HS-5 (cell line): ENCODE measurements at places on chromosomes 16 and 17.
A peak's percentile ranks its signal among the peaks of the same experiment; 100 is the strongest.

DNA sequence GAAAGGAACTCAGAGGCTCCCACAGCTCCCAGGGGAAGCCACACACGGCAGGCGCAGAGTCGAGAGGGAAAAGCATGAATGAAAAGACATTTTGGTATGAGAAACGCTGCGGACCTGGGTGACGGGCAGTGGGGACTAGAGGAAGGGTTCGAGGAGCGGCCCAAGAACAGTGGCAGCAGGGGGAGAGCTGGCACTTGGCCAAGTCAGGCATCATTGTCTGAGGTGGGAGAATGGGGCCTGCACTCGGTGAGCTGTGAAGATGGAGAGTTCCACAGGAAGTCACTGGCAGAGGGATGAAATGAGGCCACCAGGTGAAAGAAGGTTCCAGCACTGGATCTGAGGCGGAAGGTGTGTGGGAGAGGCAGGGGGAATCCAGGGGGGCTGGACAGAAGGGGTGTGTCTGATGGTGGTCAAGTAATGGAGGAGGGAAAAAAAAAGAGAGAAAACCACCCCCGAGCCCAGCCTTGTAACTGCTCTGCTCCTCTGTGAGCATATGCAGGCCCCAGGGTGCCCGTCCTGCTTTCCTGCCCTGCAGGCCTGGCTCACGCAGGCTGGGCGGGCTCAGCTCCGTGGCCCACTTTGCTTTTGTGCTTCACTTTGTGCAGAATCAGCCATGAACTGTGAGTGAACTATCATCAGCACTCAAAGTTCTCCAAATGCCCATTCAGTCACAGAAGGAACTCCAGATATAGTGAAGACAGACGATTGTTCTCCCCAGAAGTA is 31.8 kb downstream of the TMEM204 start:
- DNase-seq, result no peak

DNA sequence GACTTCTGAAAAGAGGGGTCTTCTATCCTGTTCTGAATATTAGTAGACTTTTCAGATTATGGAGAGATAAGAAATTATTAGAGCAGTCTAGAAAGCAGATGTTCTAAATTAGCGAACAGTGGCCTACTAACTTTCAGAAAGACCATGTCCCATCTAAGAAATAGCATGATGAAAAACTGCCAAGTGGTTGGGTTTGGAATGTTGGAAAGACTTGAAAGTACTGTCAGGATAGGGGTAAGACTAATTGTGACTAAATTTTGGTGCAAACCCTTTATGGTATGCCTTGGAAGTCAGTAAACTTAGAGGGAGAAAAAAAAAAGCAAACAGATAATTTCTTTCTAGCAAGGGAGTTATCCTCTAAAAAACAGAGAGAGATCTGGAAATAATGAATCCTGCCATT is 41.1 kb downstream of the TANGO6 start:
- DNase-seq, result no peak

GRCh38 chr16:22926105-22926751 is 112.3 kb downstream of the HS3ST2 start:
- DNase-seq, result no peak

- DNase-seq, result no peak
These were observed 43.1 kb downstream of the ANKFY1 start for GRCh38 chr17:4220655-4221054.

GRCh38 chr16:78742501-78743283 is 643.2 kb downstream of the WWOX start:
- no peak for DNase-seq

GRCh38 chr16:12295395-12295794 is 318.9 kb downstream of the SNX29 start:
- no peak for DNase-seq

- DNase-seq, result no peak
These were observed 11.1 kb downstream of the ST3GAL2 start for GRCh38 chr16:70427786-70428177.

DNA sequence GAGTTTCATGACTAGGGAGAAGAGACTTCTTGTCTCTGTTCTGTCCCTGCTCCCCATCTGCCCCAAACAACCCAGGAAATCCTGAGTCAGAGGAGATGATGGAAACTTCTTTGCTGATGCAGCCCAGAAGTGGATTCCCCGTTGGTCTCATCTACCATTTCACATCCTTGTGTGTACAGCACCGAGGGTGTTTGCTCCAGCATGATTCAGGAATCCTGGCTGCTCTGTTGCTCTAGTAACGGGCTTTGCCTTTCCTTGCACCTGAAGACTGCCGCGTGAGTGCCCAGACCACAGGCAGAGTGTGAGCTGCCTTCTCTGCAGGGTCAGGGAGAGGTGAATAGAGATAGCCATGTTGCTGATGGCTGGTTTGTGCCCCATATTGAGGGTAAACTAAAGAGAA is 408.4 kb downstream of the CPPED1 start:
- DNase-seq, result no peak

- DNase-seq, result no peak
These were observed 2.5 kb upstream of the STARD3 start for GRCh38 chr17:39634384-39634871.

DNA sequence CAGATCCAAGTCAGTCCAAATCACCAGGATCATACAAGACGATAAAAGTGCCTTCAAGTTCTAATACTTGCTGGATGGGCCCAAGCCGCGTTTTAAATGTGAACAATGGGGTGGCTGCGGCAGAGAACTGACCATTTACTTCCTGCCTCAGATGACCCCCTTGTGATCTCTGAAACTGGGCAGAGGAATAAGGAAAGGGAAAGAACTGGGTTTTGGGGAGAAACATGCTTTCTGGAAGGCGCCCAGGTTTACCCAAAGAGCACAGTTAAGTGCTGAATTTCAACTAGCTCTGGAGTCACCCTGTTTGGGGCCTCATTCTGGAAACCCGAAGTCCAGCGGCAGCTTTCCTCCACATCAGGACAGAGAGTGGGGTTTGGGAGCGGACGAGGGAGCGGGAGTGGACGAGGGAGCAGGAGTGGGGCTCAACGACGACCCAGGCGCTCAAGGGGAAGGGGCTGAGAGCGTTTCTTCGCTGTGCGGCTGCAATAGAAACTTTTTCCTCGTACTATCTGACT is 1.6 kb downstream of the FAM20A start:
- no peak for DNase-seq

GRCh38 chr17:70987867-70988340 is 818.6 kb downstream of the KCNJ2 start:
- DNase-seq, result no peak

DNA sequence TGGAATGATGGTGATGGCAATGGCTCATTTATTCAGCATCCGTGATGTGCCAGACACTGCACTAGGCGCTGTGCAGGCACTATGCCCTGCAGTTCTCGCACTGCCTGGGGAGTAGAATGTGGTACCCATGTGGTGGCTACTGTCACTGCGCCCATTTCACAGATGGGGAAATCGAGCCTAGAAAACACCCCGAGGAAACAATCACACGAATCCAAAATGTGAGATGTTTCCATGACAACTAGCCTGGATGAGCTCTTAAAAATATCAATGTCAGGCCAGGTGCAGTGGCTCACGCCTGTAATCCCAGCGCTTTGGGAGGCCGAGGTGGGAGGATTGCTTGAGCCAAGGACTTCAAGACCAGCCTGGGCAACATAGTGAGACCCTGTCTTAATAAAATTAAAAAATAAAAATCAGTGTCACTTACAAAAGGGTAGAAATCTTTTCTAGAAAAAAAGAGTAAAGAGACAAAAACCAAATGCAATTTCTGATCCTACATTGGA is 57.9 kb upstream of the TNRC6A start:
- no peak for DNase-seq

DNA sequence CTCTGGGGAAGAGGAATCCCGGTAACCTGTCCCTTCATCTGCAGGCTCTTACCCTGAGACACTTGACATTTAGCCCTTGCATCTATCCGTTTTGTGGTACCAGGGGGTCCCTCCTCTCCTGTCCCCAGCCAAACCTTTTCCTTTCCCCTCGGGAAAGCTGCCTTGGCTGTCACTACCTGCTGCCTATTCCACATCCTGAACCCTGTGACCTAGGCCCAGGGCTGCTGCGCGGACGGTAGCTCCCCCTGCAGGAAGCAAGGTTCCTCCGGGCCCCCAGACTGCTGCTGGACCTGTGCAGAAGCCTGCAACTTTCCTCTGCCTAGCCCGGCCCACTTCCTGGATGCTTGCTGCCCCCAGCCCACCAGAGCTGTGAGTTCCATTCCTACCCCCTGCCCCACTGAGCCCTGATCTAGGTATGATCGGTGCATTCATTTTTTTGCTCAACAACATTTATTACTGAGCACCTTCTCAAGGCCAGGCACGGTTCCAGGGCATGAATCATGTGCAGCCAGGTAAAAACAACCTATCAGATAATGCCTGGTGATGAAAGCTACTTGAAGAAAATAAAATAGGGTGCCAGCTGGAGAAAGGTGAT is 10.5 kb upstream of the ALDOA start:
- DNase-seq, result no peak

- DNase-seq, result no peak
These were observed 1.0 kb upstream of the B9D1 start for GRCh38 chr17:19363460-19364035.

- no peak for DNase-seq
These were observed 26.4 kb downstream of the ADCY9 start for GRCh38 chr16:4089811-4090301.

DNA sequence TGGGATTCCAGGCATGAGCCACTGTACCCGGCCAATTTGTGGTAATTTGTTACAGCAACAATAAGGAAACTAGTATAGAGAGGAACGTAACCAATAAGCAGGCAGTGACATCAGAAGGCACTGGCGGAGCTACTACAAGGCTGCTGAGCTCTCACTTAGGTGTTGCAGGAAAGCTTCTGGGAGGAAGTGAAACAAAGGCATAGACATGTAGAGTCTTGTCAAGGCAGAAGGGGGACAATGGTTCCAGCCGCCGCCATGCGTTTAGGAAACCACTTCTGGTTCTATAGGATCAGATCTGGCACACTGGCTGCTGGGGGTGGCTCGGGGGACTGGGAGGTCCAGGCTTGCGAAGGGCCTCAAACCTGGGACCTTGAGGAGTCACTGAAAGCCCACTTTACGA is 9.4 kb upstream of the CPSF4L start:
- DNase-seq, result no peak

- DNase-seq, result no peak
These were observed 128.4 kb upstream of the TNRC6C start for GRCh38 chr17:77829843-77830799.

GRCh38 chr16:68380676-68381362 is 67.5 kb downstream of the SMPD3 start:
- DNase-seq, result no peak

- DNase-seq, result no peak
These were observed 5.3 kb downstream of the NKIRAS2 start for GRCh38 chr17:42025191-42025579.

GRCh38 chr16:70630960-70631745 is 15.2 kb upstream of the IL34 start:
- no peak for DNase-seq

DNA sequence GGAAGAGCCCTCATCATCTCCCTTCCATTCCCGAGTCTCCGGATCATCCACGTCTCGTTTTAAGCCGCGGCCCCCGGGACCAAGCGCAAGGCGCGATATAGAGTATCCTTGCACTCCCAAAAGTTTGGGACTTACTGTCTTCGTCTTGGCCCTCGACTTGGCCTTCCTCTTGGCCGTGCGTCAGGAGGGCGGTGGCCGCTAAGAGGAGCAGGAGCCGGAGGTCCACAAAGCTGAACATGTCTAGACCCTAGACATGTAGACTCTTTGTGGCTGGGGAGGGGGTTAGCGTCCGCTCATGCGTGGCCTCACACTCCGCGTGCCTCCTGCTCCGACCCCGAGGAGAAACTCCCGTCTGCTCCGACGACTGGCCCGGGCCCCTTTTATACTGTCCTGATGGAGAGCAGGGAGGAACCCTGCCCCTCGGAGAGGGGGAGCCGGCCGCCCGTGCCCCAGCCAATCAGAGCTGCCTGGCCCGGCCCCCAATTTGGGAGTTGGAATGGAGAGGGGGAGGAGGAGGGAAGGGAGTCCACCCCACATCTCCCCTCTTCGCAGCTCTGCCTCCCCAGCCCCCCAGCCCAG is at the start of gene COL1A1:
Gene COL1A1 (minus strand): TSS at position 356 of the 579 bp plus-strand sequence. CDS start 118 bp downstream, at position 238.
- DNase-seq, result no peak

- no peak for DNase-seq
These were observed 18.2 kb downstream of the IGSF6 start for GRCh38 chr16:21634216-21634615.

GRCh38 chr17:64506576-64507412 is at the start of gene CEP95:
Gene CEP95, plus strand, starts transcription at chr17:64506977. Its CDS starts 121 bp downstream, at chr17:64507098.
- DNase-seq, result peak; percentile 93

DNA sequence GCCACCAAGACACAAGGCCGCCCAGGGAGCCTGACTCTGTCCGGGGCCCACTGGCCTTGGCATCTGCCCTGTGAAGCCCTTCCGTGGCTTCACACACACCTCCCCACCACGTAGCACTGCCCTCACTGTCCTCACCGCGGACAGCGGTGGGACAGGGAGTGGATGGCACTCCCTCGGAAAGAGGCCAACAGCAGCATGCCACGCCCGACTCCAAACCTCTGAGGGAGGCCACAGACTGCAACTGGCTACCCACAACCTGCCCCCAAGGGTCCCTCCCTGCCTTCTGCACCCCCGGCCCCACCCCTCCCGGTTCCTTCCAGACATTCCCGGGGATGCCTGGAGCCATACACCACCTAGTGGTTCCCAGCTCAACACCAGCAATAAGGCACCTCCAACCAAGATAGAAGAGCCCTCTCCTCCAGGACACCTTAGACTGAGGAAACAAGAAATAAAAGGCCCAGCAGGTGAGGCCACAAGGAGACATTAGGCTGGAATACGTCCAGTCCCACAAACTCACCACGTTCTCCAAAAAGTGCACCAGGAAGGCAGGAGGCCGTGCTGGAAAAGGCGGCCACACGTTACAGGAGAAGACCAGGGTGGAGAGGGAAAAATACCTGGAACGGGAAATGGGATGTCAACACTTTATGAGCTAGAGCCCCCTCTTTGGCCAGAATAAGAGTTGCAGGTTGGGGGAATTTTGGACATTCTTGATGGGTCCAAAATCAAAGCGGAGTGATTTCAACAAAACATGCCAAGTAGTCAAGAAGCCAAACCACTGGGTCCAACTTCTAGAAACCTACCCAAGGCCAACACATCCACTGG is 310.0 kb downstream of the SOX9 start:
- no peak for DNase-seq

DNA sequence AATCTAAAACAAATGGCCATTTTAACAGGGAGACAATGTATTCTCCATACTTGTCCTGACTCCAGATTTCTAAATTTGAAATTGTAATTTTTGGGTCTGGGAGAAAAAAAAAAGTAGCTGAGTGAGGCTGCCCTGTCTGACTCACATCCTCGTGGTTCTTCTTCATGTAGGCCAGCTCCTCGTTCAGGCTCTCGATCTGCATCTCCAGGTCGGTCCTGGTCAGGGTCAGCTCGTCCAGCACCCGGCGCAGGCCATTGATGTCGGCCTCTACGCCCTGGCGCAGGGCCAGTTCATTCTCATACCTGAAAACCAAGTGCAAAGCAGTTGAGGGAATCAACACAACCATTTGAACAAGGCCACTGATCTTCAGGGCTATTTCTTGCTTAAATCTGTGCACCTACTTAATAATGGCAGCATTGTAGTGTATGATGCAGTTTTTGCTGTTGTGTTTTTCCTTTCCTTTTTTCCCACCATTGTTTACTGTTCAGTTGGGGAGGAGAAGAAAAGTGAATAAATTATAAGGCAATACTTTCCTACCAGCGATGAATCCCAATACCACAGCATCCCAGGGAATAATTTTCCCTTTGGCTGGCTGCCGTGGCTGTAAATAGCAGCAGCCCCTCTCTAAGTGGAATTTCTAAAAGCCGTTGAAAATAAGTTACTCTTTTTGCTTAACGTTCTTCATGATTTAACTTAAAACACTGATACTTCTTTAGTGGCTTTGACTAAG is 2.2 kb downstream of the KRT12 start:
- no peak for DNase-seq
